ENCODE measurements at places on chromosomes 12 and 14.

- DNase-seq: no peak
- no peaks in the 10 kb centered on the region for H3K36me3 ChIP-seq
- H3K4me3 ChIP-seq: no peak overlapping the region
- peaks cover 7% of the 10 kb centered on the region for H3K4me1 ChIP-seq
- H3K27me3 ChIP-seq: no peaks in the 10 kb centered on the region
Observed at GRCh38 chr12:104462931-104463339, 6.2 kb downstream of the CHST11 start.

DNA sequence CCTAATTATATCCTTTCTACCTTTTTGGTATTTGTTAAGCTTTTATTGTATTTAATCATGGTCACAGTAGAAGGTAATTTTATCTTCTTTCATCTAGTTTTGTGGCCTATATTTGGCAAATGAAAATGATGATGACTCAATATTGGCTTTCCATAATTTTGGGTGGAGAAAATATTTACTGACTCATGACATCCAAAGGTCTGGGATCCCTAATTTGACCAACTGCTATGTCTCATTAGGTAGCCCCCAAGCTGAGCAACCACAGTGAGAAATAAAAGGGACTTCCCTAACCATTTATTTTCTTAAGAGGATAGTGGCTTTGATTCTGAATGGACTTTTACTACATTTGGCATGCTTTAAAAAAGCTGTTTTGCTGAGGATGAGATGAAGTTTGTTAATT lies 289.5 kb downstream of the RMST start:
- no peaks in the 10 kb centered on the region for H3K4me1 ChIP-seq
- DNase-seq: no peak
- H3K4me3 ChIP-seq: no peak overlapping the region
- no peaks in the 10 kb centered on the region for H3K36me3 ChIP-seq
- no peaks in the 10 kb centered on the region for H3K27me3 ChIP-seq
- H3K27ac ChIP-seq: no peak overlapping the region

- no peaks in the 10 kb centered on the region for H3K27me3 ChIP-seq
- H3K27ac ChIP-seq: no peak overlapping the region
- no peak for DNase-seq
- no peak overlapping the region for H3K4me3 ChIP-seq
Observed at GRCh38 chr12:127690161-127690560, 576.8 kb upstream of the TMEM132C start.

DNA sequence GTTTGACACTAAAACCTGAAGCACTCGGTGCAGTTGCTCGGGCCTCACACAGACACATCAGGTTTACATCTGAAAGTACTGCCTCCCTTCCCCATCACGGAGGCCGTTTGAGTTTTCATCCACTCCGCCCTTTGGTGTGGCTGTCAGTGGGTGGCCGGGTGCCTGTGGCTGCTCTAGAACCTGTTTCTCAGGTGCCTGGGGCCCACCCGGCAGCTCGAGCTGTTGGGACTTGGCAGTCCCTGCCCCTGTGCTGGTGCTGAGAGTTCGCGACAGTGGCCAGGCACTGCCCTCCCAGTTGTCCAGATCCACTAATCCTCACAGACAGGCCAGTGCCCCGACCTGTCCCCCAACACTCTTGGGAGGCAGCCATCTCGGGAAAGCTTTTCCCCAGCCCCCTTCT lies 22.4 kb downstream of the XRCC3 start:
- H3K27me3 ChIP-seq: no peaks in the 10 kb centered on the region
- DNase-seq: no peak
- peaks cover 48% of the 10 kb centered on the region for H3K4me1 ChIP-seq

GRCh38 chr14:23056145-23056955 lies 970 bp downstream of the CDH24 start:
- peaks cover 11% of the 10 kb centered on the region for H3K4me1 ChIP-seq
- DNase-seq: peak; percentile 57

DNA sequence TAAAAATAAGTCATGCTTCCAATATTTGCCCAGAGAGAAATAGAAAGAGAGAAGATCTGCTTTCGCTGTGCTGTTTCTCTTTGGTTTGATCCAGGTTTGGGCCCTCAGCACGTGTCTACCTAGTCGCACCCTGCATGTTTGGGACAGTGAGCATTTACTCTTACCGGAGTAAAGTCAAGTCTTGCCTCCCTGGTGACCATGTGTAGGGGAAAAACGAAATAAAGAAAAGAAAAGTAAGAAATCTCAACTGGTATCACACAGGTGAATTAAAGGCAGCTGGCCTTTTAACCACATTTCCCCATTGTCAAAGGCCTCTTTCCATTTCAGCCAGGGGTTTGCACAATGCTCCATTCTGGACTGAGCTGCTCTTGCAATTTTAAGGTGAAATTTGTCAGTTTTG lies 619.4 kb downstream of the VRK1 start:
- no peaks in the 10 kb centered on the region for H3K4me1 ChIP-seq
- H3K27ac ChIP-seq: no peak overlapping the region
- H3K36me3 ChIP-seq: no peaks in the 10 kb centered on the region
- H3K27me3 ChIP-seq: peaks cover 37% of the 10 kb centered on the region
- no peak for DNase-seq

GRCh38 chr14:24057271-24057670 lies 5.5 kb downstream of the CARMIL3 start:
- no peak overlapping the region for H3K4me3 ChIP-seq
- no peaks in the 10 kb centered on the region for H3K27me3 ChIP-seq
- no peaks in the 10 kb centered on the region for H3K4me1 ChIP-seq

DNA sequence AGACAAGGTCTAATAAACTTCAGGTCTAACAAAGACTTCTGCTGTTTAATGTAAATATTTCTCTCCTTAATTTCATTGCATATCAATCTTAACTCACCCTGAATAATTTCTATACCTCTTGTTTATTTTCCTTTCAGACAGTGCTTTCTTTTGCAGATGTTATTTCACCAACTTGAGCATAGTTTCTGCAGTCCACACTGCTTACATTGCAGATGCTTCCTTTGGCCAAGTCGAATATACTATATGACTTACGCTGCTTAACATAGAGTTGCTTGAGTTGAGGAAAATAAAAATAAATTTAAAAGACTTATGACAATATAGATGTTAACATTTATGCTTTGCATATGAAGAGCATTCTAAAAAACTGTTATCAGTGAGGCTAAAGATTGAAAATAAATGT lies 217.7 kb downstream of the PTPRO start:
- H3K27ac ChIP-seq: peak overlapping the region; percentile 72
- H3K27me3 ChIP-seq: no peaks in the 10 kb centered on the region
- peaks cover 48% of the 10 kb centered on the region for H3K4me1 ChIP-seq

DNA sequence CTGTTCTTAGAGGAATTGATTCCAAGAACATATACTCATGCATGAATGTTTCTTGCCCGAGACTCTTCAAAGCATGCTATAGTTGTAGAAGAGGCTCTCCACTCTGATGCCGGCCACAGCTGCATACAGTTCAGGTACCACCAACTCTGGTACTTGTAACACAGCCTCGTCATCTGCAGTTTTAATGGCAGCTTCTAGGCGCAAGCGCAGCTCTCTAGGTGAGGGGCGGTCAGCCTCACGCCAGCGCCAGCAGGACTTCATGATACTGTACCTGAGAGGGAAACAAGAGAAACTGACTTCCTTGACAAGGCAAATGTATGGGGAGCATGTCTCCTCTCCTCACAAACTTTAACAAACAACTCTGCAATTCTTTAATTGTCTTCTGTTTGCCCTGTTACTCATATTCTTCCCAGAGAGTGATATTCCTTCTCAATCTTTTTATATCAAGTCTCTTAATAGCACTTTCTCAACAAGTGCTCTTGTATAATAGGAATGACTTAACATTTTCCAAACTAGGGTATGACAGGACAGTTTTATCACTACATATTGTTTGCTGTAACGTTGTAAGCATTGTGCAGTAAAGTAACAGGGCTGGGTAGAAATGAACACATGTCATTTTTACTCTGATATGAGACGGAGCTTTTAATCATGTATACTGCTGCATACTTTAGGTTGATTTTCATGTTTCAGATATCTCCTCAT lies 6.8 kb upstream of the MAGOHB start:
- H3K4me3 ChIP-seq: no peak overlapping the region
- no peaks in the 10 kb centered on the region for H3K27me3 ChIP-seq
- no peaks in the 10 kb centered on the region for H3K4me1 ChIP-seq
- no peak for DNase-seq

DNA sequence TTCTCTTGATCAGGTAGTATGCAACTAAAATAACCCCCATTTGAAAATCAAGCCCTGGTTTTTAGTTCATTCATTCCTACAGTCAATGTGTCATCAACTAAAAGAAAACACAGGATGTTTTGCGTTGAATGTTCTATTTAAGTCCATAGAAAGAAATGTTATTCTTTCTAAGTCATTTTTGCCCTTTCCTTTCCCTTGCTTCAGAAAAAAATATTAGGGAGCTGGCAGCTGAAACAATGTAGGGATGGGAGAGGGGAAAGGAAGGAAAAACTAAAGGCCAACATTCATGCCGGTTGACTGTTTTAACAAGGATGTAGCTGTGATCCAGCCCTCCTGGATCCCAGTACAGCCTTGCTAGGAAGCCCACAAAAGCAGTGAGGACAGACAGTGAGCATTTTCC lies 155.1 kb downstream of the BTG1 start:
- H3K36me3 ChIP-seq: no peaks in the 10 kb centered on the region
- no peak for DNase-seq
- H3K27ac ChIP-seq: peak overlapping the region; percentile 64
- H3K4me3 ChIP-seq: no peak overlapping the region

GRCh38 chr12:19979584-19979983 lies 388.8 kb upstream of the PDE3A start:
- no peak overlapping the region for H3K4me3 ChIP-seq
- no peaks in the 10 kb centered on the region for H3K27me3 ChIP-seq
- H3K36me3 ChIP-seq: no peaks in the 10 kb centered on the region
- H3K27ac ChIP-seq: peak overlapping the region; percentile 21

DNA sequence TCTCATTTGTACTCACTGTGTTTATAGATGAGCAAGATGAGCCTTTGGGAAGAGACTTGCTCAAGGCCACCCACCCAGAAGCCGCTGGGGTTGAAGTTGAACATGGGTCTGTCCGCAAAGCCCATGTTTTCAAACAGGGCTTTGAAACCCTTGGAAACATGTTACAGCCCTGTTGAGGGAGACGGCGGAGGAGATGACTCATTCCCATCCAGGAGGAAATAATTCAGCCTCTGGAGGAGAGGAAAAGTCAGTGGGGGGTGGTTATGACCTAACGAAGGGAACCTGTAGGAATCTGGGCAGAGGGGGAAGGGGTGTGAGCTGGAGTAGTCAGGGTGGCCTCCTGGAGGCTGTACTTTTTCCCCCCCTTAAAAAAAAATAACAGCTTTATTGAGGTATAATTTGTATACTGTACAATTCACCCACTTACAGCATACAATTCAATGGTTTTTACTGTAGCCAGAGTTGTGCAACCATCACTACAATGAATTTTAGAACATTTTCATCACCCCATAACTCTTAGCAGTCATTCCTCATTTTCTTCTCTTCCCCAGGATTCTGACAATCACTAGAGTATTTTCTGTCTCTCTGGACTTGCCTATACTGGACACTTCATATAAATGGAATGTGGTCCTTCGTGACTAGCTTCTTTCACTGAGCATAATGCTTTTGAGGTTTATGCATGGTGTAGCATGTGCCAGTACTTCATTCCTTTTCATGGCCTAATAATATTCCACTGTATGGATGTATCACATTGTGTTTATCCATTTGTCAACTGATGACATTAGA lies 1.9 kb upstream of the RIN3 start:
- H3K27me3 ChIP-seq: no peaks in the 10 kb centered on the region
- no peak overlapping the region for H3K4me3 ChIP-seq
- peaks cover 13% of the 10 kb centered on the region for H3K4me1 ChIP-seq
- no peaks in the 10 kb centered on the region for H3K36me3 ChIP-seq
- DNase-seq: no peak
- peak overlapping the region; percentile 29 for H3K27ac ChIP-seq

DNA sequence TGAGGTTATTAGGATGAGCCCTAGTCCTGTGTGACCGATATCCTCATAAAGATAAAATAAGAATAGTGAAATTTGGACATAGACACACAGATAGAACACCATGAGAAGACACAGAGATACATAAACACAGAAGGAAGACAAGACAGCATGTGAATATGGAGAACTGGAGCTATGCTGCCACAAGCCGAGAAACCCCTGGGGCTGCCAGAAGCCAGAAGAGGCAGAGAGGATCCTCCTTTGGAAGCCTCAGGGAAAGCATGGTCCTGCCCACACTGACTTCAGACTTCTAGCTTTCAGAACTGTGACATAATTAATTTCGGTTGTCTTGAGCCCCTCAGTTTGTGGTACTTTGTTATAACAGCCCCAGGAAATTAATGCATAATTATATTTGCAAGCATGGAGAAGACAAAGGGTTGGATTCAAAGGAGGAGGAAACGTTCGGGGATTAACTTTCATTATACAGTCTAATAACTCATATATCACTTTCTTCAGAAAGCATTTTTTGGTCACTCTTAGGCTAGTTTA lies 1501.8 kb upstream of the FLRT2 start:
- no peak overlapping the region for H3K4me3 ChIP-seq
- no peaks in the 10 kb centered on the region for H3K27me3 ChIP-seq
- no peak for DNase-seq
- no peaks in the 10 kb centered on the region for H3K36me3 ChIP-seq

- no peak for DNase-seq
- no peak overlapping the region for H3K4me3 ChIP-seq
- H3K27ac ChIP-seq: no peak overlapping the region
- no peaks in the 10 kb centered on the region for H3K4me1 ChIP-seq
- no peaks in the 10 kb centered on the region for H3K27me3 ChIP-seq
Observed at GRCh38 chr14:104926619-104927431, 2.1 kb downstream of the PLD4 start.

DNA sequence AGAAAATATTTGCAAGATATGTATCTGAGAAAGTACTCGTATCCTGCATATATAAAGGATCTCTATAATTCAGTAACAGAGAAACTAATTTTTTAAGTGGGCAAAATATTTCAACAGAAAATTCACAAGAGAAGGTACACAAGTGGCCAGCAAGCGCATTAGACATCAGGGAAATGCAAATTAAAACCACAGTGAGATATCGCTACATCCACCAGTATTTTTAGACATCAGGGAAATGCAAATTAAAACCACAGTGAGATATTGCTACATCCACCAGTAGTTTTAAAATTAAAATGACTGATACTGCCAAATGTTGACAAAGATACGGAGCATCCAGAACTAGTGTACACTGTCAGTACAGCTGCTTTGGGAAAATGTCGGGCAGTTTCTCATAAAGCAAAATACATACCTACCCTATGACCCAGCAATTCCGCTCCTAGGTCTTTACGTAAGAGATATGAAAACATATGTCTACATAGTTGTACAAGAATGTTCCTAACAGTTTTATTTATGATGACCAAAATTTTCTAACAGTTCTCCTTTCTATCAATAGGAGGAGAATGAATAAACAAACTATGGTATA lies 2.8 kb upstream of the KCNK13 start:
- H3K4me1 ChIP-seq: no peaks in the 10 kb centered on the region
- H3K4me3 ChIP-seq: no peak overlapping the region
- H3K27me3 ChIP-seq: peaks cover 60% of the 10 kb centered on the region
- no peaks in the 10 kb centered on the region for H3K36me3 ChIP-seq
- no peak overlapping the region for H3K27ac ChIP-seq

GRCh38 chr14:105447651-105448640 lies 26.7 kb upstream of the CRIP2 start:
- H3K36me3 ChIP-seq: peaks cover 20% of the 10 kb centered on the region
- H3K4me1 ChIP-seq: peaks cover 11% of the 10 kb centered on the region
- H3K27me3 ChIP-seq: no peaks in the 10 kb centered on the region

- H3K36me3 ChIP-seq: no peaks in the 10 kb centered on the region
- H3K4me3 ChIP-seq: no peak overlapping the region
- no peaks in the 10 kb centered on the region for H3K4me1 ChIP-seq
- no peak for DNase-seq
- no peak overlapping the region for H3K27ac ChIP-seq
- H3K27me3 ChIP-seq: no peaks in the 10 kb centered on the region
Observed at GRCh38 chr12:121723200-121723599, 10.6 kb downstream of the TMEM120B start.

- peaks cover 24% of the 10 kb centered on the region for H3K4me1 ChIP-seq
- no peak overlapping the region for H3K27ac ChIP-seq
- H3K36me3 ChIP-seq: peaks cover 81% of the 10 kb centered on the region
- no peaks in the 10 kb centered on the region for H3K27me3 ChIP-seq
- no peak for DNase-seq
- H3K4me3 ChIP-seq: no peak overlapping the region
Observed at GRCh38 chr12:49051777-49052438, 8.7 kb downstream of the KMT2D start.
